ENCODE measurements at places on chromosomes 7 and 10.

- no peak for DNase-seq
Measured at GRCh38 chr7:120254845-120255244, 18.1 kb upstream of the KCND2 start.

GRCh38 chr7:101999393-101999792 is 182.0 kb downstream of the CUX1 start:
- no peak for DNase-seq

- DNase-seq: no peak
Measured at GRCh38 chr10:94343151-94343550, 19.6 kb downstream of the NOC3L start.

GRCh38 chr7:33792547-33793105 is 112.7 kb upstream of the BMPER start:
- no peak for DNase-seq

Measured in stimulated activated CD4-positive, alpha-beta T cell treated with anti-CD3 and anti-CD28 coated beads, Interleukin-1b, Interleukin-23, amount 100 ng/mL, for 1 hour (primary cell).